NCI-H1436 treated with DMSO at 0.1 percent for 48 hours (cell line): ENCODE measurements at places on chromosomes 2 and 18.

DNA sequence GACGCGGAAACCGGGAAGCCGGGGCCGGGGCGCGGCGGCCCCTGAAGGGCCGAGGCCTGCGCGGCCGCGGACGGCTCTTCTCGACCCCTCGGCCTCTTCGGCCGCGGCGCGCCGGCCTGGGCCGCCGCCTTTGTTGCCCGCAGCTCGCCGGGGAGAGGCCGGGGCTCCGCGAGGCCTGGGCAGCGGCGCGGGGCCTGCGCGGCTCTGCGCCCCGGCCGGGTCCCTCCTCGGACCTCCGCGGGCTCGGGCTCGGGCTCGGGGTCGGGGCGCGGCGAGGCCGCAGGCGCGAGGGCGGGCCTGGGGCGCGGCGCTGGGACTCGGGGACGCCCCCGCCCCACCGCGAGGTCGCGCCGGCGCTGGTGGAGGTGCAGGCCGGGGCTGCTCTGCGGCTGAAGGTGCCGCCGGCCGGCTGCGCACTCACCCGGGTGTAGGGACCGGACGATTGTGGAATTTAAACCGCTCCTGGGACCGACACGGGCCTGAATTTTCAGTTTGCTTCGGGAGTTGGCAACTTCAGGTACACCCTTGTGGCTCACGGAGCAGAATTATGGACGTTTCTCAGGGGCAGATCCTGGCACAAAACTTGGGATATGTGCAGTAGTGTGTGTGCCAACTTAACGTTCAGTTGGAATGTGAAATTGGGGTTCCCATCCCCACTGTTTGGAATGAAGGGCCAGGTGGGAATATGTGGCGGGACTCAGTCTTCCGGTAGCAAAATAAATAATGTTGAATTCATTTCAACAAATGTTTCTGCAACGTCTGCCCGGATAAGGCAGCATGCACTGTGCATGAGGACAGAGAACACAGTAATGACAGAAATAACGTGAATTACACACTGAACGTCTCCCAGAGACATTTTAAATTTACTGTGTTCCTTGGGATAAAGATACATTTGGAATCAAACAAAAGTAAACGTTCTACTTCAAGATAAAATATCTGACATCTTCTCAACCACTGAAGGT, 787 bp downstream of the SOCS6 start:
- no peak for DNase-seq

GRCh38 chr2:216714376-216714775, 19.0 kb upstream of the IGFBP5 start:
- no peak for DNase-seq

GRCh38 chr2:129748653-129749052, 230.8 kb upstream of the RAB6C start:
- no peak for DNase-seq

DNA sequence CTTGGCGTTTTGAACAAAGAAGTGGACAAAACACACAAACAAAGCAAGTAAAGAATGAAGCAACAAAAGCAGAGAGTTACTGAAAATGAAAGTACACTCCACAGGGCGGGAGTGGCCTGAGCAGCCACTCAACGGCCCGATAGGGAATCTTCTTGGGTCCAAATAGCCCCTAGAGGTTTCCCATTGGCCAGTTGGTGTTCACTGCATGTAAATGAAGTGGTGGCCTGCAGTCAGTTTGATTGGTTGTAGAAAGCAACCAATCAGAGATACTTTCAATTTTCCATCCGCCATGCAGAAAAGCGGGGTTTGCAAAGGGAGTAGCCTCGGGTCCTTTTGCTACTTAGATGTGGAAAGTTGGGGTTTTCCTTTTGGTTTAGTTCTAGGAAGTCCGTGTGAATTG, 31.6 kb downstream of the CYBRD1 start:
- peak; percentile 94 for DNase-seq

DNA sequence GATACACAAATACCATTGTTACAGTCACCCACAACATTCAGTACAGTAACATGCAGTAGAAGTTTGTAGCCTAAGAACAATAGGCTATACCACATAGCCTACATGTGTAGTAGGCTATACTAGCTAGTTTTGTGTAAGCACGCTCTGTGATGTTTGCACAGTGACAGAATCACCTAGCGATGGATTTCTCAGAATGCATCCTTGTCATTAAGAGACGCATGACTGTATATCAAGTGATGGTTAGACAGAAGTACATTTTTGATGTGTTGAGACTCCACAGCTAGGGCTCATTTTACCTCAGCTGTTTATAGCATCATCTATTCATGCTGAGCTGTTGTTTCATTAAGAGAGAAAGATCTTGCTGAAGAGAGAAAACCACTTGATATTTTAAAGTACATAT, 19.4 kb downstream of the PLEKHA3 start:
- DNase-seq = no peak

GRCh38 chr2:65999103-65999502, 435.8 kb upstream of the MEIS1 start:
- no peak for DNase-seq

- DNase-seq = no peak
Observed at GRCh38 chr2:43399515-43400264, 173.3 kb upstream of the ZFP36L2 start.

- DNase-seq = no peak
Observed at GRCh38 chr2:235725016-235725489, 231.2 kb downstream of the AGAP1 start.

DNA sequence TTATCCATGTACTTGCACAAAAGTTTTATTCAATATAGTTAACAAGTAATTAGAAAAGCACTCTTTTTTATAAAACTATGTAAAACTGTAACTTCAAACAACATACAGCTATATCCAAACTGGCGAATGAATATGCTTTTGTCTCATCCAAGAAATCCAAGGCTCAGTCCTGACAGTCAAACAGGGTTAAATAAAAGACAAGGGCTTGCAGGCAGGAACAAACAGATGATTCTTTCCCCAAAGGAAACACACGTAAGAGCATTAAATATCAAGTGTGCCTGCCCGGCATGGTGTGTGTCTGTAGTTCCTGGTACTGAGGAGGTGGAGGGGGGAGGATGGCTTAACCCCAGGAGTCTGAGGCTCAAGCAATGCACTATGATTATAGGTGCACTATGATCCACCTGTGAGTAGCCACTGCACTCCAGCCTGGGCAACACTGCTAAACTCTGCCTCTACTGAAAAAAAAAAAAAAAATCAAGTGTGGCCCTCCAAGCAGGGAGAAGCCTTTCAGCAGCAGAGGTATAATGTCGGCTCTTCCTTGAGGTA, 171.3 kb downstream of the DLGAP1 start:
- no peak for DNase-seq

GRCh38 chr2:212451786-212452231, 86.8 kb downstream of the ERBB4 start:
- no peak for DNase-seq

DNA sequence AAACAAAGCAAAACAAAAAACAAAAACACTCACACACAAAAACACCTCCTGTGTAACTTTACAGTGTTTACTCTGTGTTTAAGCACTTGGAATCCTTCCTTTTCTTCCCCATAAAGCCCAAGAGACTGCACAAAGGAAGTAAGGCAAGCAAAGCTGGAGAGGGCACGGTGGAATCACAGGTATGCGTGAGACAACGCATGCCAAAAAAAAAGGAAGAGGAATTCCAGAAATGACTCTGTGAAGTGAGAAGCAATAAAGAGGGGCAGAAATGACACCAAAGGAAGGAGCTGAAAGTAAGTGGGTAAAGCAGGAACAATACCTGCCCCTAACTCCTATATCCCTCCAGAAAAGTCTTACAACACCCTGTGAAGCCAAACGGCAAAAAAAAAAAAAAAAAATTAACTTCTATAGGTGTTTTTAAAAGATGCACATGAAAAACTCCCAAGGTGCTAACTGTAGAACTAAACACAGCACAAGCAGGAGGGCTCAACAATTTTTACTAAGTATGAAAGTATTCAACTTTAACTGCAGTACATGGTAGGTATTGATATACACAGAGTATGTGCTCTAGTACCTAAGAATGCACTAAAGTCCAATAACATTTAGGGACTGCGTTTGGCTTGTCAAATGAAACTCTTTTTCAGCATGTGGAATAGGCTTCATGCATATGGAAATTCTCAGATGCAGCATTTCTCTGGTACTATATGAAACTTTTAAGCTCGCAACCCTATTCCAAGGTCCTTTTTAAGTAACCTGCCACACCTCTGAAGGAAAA, 9.1 kb downstream of the RND3 start:
- DNase-seq = no peak

DNA sequence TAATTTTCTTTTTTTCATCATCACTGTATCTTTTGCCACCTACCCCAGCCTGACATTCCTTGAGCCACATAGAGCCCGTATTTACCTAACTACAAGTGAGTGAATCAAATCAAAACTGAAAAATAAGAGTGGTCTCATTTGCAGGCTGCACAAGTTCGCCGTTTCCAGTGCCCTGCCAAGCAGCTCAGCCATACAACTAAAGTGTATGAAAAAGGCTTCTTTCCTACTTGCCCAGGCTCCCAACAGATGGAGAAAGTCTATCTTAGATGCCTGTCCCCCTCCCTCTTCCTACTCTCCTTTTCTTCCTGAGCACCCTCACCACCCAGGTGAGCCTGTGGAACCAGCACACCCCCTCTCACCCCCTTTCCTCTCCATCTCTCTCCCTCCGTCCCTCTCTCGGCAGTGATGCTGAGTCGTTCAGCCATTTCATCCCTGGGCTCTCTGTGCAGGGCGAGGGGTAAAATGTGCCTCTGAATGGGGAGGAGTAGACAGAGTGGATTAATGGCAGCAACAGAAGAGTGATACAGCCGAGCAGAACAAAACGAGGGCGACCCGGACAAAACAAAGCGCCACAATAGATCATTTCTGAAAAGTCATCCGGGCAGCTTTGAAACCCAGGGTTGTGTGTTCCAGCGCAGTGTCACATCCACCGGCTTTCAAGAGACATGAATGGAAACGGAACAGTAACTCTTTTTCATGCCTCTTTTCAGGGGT, 65.0 kb upstream of the POU3F3 start:
- DNase-seq = no peak

- no peak for DNase-seq
Observed at GRCh38 chr2:69620870-69621269, 22.7 kb downstream of the AAK1 start.

DNA sequence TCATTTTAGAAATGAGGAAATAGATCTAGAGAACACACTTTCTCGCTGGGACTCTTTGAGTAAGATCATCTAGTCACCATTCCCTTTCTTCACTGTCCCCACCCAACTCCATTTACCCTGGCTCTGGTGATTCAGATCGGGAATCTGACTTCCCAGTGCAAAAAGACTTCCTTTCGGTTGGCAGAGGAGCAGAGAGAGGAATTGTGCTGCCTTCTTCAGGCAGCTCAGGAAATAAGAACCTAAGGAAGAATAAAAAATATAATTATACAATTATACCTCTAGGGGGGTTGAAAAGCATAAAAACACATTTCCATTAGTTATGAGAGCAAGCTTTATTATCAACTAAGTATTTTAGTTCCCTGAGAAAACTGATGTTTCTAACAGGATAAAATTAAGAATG, 9.3 kb upstream of the MPP4 start:
- DNase-seq = no peak

DNA sequence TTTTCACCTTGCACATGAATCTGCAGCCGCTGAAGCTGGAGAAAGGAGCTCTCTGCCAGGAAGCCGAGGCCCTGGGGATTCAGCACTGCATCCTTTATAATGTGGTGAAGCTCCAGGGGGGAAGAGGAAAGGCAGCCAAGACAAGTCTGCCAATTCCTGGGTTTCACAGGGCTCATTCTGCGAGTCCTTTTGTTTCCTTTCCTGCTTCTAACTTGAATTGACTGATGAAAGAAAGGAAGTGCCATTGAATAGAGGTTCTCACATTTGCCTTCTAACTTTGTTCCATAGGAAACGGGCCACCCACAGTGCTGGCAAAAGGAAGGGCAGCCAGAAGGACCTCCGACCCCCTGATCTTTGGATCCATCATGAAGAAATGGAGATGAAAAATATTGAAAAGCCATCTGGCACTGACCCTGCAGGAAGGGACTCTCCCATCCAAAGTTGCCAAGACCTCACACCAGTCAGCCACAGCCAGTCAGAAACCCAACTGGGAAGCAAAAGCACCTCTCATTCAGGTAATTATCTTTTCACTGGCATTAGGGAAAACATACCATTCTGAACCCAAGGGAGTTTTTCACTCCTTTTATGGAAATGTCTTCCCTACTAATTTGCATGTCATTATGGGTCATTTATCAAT, 765.4 kb downstream of the MBD2 start:
- DNase-seq = no peak

DNA sequence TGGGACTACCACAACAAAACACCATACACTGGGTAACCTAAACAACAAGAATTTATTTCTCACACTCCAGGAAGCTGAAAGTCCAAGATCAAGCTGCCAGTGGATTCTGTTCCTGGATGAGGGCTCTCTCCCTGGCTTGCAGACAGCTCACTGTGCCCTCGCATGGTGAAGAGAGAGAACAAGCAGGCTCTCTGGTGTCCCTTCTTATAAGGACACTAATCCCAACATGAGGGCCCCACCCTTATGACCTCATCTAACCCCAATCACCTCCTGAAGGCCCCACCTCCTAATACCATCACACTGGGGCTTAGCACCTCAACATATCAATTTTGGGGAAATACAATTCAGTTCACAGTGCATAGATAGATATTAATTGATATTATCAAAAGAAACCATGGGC, 83.5 kb downstream of the BIN1 start:
- DNase-seq = no peak

DNA sequence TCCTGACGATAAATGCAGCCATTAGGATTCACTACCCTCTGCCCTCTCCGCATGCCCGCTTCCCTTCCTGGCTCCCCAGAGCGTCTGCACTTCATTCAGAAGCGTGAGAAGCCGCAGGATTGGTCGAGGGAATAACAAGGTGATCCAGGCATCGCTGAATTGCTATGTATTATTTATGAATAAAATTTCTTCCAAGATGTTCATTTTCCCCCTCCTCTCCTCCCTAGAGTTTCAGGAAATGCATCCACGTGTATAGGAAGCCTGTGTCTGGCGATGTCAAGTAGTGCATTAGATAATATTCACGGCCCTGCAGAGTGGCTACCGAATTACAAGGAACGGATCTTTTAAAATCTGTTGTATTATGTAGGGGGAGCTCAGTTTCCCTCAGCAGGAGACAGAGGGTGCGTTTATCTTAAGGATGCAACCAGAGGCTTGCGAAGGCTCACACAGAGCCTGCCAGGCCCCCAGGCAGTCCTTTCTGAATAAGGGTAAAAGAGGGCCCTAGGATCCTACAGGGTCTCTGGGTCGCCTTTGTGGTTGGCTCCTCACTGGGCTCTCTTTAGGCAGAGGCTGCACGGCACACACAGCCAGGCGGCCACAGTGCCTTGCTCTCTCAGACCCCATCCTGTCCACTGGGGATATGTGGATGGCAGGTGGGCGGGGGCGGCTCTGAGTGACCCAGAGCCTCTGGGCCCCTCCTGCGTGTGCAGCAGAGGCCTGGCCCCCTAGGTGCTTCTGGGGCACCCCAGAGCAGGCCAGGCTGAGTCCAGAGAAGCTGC, 224.1 kb upstream of the PXDN start:
- no peak for DNase-seq

- DNase-seq = no peak
Observed at GRCh38 chr2:196399722-196400691, 228.6 kb upstream of the STK17B start.

GRCh38 chr2:110215566-110216158, 3.3 kb upstream of the MTLN start:
- DNase-seq = no peak
